ENCODE measurements at places on chromosomes 3 and 15.

- DNase-seq, result no peak
These were observed 154.0 kb upstream of the THBS1 start for GRCh38 chr15:39426552-39427532.

DNA sequence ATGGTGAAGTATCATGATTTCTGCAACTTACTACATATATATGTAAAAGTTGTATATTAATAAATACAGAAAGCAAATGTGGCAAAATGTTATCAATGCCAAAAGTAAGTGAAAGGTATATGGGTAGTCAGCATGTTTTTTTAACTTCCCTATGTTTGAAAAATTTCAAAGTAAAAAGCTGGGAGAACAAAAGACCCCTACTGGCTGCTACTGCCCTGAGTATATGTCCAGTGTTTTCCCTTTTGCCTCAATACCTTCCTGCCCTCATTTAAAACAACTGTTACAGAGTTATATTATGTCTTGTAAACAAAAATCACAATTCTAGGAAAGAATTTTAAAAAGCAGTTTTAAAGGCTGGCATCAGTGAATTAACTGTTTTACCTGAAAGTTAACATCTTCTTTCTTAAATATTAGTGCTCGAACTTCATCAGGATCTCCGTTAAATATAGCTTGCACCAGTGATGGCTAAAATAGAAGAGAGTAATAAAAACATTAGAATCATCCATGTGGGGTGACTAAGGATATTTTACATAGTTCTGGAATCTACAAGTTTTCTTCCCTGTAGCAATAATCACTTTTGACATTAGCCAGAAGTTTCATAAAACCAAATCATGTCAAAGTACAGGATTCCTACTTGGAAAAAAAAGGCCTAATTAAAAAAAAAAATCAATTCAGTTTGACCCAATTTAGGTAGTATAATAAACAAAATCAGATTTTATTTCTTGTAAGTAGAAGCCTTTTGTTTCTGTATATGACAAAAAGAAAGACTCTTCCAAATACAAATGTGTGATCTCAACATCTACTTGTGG is 2.7 kb downstream of the ANKRD28 start:
- no peak for DNase-seq

DNA sequence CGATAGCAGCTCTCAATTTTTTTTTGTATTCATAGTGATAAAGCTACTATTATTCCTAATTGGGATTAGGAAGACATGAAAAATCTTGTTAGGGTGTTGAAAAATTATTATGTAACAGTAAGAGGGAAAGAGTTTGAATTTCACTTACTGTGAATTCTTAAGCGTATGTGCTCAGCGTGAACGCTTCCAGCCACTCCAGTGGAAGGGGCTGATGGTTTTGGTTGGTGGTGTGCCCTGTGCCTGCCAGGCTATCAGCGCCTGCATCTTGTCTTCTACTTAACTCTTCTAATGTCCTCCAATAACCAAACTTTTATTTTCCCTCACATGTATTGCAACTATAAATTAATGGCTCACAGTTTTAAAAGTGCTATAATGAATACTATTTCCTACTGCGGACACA is 22.5 kb downstream of the CDIN1 start:
- no peak for DNase-seq

DNA sequence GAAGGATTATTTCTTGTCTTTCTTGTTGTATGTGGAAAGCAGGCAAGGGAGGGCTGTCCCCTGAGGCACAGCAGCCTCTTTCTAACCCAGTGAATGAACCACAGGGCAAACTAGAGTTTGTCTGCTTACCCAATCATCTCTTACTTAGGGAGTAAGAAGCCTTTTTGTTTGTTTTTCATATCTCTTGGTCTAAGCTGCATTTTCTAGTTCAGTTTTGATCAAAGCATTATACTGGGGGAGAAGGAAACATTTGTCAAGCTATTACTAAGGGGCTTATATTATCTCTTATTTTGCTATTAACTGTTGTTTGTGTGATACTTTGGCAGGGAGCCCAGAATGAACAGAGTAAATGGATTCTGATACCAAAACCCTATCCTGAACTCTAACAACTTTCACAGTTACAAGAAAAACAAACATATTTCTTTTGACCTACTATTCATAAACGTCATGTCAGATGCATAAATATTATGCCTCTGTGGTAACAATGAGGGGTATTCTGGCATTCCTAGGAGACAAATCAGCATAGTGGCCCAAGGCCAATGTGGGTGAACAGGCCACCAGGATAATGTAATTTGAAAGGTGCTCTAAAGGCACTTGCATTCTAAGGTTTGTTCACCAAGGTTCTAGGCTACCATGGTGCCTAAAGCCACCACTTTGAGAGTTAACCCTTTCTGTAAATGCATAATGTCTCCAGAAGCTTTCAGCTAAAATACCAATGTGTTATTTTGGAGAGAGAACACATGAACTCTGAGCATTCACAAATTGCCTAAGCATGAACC is 271.6 kb upstream of the ZPLD1 start:
- DNase-seq, result peak; percentile 61

- DNase-seq, result no peak
These were observed 48.5 kb downstream of the CD47 start for GRCh38 chr3:108042300-108042699.

- no peak for DNase-seq
These were observed 110.1 kb downstream of the DNAH12 start for GRCh38 chr3:57434041-57434440.

GRCh38 chr15:73748730-73749129 is 4.4 kb downstream of the INSYN1 start:
- no peak for DNase-seq

- DNase-seq, result no peak
These were observed 57.8 kb downstream of the WNT7A start for GRCh38 chr3:13822042-13822441.

DNA sequence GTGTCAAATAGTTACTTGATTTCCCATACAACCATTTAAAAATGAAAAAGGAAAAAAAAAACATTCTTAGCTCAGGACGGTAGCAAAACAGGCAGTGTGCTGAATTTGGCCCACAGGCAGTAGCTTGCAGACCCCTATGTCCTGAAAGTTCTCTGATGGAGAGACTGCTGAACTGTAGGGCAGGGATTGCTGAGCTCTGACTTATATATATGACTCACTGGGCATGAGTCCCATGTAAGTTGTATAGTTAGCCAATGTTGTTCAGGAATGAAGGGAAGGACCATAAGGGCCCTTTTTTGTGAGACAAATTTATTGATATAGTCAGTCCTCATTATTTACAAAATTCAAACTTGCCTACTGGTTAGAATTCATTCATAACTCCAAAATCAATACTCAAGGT is 36.9 kb upstream of the FRMD4B start:
- DNase-seq, result no peak

- DNase-seq, result no peak
These were observed 23.4 kb upstream of the NRG4 start for GRCh38 chr15:76035593-76035992.

- DNase-seq, result no peak
These were observed 86.3 kb upstream of the MCTP2 start for GRCh38 chr15:94145046-94145445.

DNA sequence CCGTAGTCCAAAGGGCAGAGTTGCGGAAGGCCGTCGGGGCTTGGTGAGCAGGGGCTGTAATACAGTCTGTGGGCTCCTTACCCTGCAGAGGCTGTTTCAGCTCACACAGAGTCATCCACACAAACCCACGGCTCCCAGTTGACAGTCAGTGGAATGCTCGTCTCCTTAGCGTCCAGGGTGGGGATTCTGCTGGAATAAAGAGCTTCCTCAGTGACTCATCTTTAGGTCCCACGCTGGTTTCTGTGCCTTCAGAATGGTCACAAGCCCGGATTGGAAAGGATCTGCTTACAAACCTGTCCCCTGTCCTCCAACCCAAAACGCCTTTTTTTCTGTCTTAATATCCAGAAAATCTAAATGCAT is 201.3 kb upstream of the TPM1 start:
- DNase-seq, result no peak

- no peak for DNase-seq
These were observed 273.9 kb downstream of the ABHD5 start for GRCh38 chr3:43964640-43965039.

DNA sequence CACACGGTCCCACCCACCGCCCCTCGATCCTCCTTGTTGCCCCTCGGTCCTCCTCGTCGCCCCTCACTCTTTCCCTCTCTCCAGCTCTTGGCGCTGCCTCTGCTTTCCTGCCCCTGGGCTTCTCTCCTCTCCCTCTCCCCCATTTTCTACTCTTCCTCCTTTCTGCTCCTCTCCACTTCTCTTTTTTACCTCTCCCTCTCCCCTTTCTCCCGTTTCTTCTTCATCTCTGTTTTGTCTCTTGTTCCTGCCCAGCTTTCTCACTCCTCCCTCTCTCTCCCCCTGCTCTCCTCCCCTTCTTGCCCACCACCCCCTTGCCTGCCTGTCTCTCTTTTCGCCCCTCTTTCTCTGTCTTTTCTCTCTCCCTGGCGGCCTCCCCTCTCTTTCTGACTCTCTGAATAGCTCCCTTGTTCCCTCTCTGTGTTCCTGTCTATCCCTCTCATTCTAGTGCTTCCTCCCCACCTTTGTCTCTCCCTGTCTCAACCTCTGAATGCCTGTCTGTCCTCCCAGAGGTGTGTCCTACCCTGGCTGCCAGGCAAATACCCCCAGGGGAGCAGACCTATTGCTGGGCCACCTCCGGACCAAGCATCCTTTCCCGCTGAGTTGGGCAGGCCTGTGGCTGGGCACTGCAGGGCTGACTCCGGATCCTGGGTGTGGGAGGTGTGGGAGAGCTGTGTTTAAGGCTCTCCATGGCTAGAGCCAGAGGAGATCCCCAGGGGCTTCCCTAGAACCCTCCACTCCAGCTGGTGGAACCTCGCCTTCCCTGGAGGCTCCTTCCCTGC is 41.0 kb downstream of the EPHB3 start:
- peak; percentile 49 for DNase-seq

DNA sequence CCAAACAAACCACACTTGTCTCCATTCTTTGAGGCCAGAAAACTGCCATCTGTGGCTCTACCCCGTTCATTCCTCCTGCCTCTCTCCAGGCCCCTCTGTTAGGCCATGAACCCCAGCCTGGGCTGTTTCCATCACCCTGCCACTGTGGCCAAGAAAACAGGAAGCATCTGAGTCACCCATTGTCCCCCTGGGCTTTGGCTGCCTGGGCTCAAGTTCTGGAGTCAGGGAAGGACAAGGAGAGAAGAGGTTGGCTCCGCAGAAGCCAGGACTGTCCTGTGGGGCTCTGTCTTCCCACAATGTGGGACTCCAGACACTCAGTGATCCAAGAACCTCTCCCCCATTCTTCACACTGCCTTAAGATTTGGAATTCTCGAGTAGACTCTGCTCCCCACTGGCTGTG is 14.8 kb upstream of the LCTL start:
- no peak for DNase-seq

- no peak for DNase-seq
These were observed 5.2 kb upstream of the ZXDC start for GRCh38 chr3:126480861-126481260.

- no peak for DNase-seq
These were observed 5.2 kb downstream of the POC1A start for GRCh38 chr3:52149021-52149420.

GRCh38 chr3:38969317-38970235 is 82.2 kb downstream of the SCN11A start:
- no peak for DNase-seq

GRCh38 chr15:90593499-90594158 is 63.9 kb downstream of the CRTC3 start:
- DNase-seq, result no peak

GRCh38 chr3:121793078-121793477 is 41.8 kb downstream of the IQCB1 start:
- DNase-seq, result no peak

DNA sequence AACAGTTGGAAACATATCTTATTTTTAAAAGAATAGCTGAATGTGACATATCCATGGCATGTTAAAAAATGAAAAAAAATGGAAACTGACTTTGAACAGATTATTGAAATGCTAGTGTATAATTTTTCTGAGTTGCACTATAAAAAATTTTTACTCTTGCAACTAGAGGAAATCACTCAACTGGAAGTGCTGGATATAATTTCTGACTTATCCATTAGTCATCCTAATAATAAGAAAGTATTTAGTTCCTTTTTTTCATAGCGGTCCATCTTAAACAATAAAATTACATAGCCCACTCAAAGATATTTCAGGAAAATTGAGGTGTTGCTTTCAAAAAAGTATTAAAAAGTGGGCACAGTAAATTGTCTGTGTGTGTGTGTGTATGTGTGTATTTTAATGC is 80.7 kb downstream of the MBNL1 start:
- no peak for DNase-seq

DNA sequence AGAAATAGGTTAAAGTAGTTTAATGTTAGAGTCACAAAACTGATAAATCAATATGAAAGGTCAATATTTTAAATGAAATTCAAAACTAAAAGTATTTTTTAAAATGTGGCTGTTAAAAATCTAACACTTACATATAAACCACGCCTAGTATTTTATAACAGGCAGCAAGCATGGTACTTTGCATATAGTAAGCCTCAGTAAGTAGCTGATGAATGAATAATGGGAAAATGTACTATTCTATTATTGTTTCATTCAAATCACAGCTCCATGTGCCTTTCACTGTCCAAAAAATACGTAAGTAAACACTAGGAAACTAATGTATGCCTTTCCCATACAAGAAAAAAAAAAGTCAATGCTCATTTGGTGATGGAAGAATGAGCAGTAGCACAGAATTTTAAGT is 17.8 kb downstream of the CCDC39 start:
- DNase-seq, result no peak

- DNase-seq, result no peak
These were observed 172.8 kb downstream of the KLF13 start for GRCh38 chr15:31499236-31499952.

GRCh38 chr3:108453565-108453964 is 56.8 kb downstream of the MYH15 start:
- DNase-seq, result no peak

DNA sequence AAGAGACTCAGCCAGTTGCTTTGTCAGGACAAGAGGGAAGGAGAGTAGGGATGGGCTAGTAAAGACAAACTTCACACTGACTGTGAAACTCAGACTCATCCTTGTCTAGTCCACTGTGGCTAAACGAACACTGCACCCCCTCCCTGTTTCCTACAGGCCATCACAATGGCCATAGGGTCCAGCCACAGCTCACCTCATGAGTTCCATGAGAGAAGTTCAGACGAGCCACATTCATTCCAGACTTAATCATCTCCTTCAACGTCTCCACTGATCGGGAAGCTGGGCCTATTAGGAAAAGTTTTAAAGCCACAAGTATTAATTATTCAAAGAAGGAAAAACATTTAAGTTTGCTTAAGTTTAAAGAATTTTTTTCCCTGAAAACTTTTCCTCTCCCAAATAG is 13.8 kb downstream of the PKM start:
- no peak for DNase-seq

GRCh38 chr3:138747225-138747624 is 87.5 kb downstream of the PIK3CB start:
- DNase-seq, result no peak

GRCh38 chr3:195005759-195006510 is 265.0 kb downstream of the XXYLT1 start:
- no peak for DNase-seq

Measured in uterus (tissue), 4 donors.